ENCODE measurements at places on chromosomes 7 and 10. TPM values are rescaled to one million over a fixed set of nuclear protein-coding genes. Genes with fewer than 3 reads are reported as not detected.
A peak's percentile ranks its signal among the peaks of the same experiment; 100 is the strongest.

GRCh38 chr7:44845451-44845850, 2.4 kb downstream of the H2AZ2 start:
- no peak for DNase-seq

Gene COL13A1
- total RNA-seq = not detected

GRCh38 chr10:110002801-110003523, 4.8 kb upstream of the ADD3 start:
- no peak for DNase-seq

Gene MMP21
- total RNA-seq = not detected

- DNase-seq = no peak
Observed at GRCh38 chr7:17921857-17922416, 18.4 kb downstream of the SNX13 start.

DNA sequence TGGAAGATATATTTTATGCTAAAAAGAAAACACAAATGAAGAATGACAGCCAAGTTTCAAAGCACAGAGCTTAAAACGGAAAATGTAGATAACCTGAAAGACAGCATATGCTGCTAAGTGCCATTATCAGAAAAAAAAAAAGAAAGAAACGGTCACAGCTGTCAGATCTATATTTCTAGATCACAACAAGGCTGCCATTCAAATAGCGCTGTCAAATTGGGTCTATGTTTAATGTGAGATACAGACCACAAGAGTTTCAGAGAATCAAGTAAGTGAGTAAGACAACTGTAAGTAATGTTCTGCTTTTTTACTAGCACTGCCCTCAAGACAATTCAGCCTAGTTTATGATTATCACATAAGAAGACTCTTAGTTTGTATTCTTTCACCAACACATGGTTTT, 66.1 kb upstream of the RNF148 start:
- no peak for DNase-seq

GRCh38 chr10:84539216-84539615, 210.8 kb downstream of the CCSER2 start:
- no peak for DNase-seq

GRCh38 chr7:28591041-28591674, 178.8 kb downstream of the CREB5 start:
- no peak for DNase-seq

DNA sequence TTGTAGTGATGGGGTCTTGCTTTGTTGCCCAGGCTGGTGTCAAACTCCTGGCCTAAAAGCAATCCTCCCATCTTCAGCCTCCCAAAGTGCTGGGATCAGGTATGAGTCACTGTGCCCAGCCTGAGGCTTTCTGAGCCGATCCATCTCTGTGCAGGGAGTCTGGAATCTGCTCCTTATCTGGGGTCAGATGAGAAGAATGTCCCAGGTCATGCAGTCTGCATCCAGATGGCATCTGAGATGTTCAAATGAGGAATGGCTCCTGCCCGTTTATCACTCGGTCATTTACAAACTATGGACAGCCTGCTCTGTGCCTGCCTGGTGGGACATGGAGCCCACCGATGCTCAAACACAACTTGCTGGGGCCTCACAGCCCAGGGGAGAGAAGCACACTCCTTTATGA, 11.1 kb upstream of the SLC18A3 start:
- DNase-seq = peak; percentile 5

DNA sequence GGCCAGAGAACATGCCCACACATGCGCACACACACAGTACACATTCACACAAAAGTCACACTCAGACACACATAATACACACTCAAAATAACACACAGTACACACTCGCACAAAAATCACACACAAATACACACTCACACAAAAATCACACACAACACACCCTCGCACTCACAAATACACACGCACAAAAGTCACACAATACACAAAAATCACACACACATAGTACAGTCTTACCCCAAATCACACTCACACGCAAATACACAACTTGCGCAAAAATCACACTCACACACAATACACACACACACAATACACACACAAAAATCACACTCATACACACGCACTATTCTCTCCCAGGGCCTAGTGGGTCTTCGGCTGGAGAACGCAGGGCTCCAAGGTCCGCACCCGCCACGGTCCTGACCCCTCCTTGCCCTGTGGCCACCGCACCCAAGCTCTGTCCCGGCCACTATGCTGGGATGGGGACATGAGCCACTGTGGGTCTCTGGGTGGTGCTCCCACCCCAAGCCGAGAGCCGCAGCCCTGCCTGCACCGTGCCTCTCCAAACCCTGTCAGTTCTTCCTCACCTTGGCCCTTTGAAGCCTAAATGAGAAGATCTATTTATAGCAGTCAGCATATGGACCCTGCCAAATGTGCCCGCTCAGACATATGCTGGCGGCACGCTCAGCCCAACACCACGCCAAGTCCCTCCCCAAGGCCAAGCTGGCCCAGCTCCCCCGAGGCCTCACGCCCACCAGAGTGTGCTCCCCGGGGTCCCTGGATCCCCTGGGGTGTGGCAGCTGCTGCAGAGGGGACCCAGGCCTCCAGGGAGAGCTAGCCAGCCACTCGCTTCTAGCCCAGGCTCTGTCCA, 55.9 kb downstream of the ELFN1 start:
- DNase-seq = no peak
